Right ventricle myocardium inferior (tissue), 1 donor: ENCODE measurements at places on chromosomes 4 and X.
A peak's percentile ranks its signal among the peaks of the same experiment; 100 is the strongest.

- no peak for DNase-seq
Measured at GRCh38 chr4:36138220-36138619, 106.1 kb downstream of the ARAP2 start.

DNA sequence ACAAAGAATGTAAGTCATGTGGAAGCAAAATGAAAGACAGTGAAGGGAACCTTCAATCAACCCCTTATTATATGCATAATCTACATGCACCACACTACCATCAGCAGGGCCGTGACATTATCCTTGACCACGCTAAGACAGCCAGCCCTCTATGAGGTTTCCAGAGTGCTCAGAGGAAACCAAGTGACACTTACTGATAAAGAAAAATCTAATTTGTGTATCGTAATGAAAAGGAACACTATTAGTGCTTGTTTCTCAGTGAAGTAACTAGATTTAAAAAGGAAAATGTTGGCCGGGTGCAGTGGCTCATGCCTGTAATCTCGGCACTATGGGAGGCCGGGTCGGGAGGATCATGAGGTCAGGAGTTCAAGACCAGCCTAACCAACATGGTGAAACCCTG lies 56.4 kb downstream of the ABCG2 start:
- DNase-seq: no peak

- DNase-seq: no peak
Measured at GRCh38 chr4:104677116-104677515, 182.4 kb upstream of the CXXC4 start.

DNA sequence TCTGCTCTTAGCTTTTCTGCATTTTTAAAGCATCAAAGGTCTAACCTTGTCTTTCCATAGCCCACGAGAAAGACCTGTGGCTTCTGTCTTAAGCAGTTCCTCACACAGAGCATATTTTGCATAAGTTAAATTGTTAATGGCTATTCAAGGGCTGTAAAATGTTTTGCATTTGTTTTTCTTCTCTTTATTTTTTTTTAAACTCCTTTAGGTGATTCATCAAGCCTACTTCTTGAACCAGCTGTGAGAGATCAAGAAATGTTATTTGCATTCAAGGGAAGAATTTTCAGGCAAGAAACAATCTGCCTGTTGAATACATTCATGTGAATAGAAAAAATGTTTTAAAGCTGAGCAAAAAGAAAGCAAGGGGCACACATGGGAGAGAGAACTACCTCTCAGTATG lies 423.8 kb upstream of the FRG1 start:
- DNase-seq: no peak

- no peak for DNase-seq
Measured at GRCh38 chrX:8003147-8003883, 76.1 kb upstream of the PNPLA4 start.

DNA sequence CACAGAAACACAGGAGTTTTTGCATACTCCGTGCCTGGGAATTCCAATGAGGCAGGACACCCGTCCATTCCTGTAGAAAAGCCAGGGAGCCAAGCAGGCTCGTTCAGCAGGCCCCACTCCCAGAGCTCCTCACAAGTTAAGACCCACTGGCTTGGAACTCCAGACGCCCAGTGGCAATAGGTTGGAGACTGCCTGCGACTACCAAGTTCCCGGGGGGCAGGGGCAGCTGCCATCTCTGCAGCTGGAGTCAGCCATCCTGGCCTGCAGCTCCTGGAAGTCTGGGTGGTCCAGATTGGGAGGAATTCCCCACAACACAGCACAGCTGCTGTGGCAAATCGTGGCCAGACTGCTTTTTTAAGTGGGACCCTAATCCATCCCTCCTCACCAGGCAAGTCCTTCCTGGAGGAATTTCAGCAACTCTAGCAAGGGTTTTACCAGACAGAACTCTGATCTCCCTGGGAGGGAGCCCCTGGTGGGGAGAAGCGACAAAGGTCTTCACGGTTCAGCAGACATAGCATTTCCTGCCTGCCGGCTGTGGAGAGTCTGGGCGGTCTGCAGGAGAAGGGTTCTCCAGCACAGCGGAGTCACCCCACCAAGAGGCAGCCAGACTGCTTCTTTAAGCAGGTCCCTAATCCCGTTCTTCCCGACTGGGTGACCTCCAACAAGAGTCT lies 231.9 kb downstream of the STPG2 start:
- no peak for DNase-seq

GRCh38 chr4:52783069-52783468 lies 31.8 kb upstream of the ERVMER34-1 start:
- DNase-seq: no peak

GRCh38 chr4:162683659-162684370 lies 482.9 kb downstream of the NAF1 start:
- no peak for DNase-seq

- no peak for DNase-seq
Measured at GRCh38 chr4:141046255-141046654, 87.0 kb downstream of the RNF150 start.

DNA sequence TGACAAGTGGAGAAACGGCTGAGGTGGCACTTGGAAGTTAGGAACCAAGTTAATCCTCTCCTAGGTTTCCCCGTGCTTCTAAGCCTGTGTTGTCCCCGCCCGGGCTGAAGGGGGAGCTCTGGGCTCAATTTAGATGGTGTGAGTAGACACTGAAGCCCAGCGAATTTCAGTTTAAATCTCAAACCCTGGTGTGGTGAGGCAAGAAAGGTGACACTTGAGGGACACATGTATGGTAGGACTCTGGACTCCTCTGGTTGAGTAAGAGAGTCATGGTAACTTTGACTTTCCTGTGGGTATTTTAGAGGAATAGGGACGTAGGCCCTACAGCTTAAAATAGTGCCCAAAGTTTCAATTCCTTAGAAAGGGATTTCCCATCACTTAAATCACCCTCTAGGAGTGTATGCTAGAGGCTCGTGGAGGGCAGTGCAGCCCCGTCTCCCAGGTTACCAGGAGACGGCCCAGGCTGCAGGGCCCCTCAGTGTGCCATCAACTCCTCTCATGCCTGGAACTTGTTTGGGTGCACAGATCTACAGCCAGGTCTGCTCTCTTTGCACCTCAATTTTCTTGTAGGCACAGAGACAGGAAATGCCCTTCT lies 24.0 kb downstream of the HAND2 start:
- DNase-seq: peak; percentile 81

DNA sequence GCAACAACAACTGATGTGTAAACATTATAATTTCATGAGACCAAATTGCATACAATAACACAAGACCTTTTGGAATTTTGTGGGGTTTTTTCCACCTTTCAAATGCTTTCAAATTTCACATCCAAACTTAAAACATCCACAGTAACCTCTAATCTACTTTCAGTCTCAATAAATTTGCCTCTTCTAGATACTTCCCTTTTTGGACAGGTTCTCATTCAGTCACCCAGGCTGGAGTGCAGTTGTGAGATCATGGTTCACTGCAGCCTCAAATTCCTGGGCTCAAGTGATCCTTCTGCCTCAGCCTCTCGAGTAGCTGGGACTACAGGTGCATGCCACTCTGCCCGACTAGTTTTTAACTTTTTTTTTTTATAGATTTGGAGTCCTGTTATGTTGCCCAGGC lies 556.6 kb downstream of the NLGN4X start:
- DNase-seq: no peak

GRCh38 chrX:43657671-43658070 lies 1.6 kb downstream of the MAOA start:
- DNase-seq: no peak

DNA sequence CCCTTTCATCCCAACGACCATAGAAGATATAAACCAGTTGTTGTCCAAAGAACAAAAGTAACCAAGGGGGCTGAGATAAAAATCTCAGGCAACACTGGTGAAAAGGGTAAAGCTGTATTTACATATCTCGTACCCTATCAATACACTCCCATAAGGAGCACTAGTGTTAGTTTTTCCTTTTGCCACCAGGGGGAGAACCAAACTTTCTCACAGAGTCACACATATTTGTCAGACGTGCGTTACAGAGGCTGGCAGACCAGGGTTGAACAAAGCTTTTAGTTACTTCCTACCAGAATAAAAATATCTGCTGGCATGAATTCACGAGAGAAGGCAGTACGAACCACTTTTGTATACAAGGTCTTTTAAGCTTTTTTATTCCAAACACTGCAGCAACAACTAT lies 88.3 kb downstream of the AMELX start:
- DNase-seq: no peak

DNA sequence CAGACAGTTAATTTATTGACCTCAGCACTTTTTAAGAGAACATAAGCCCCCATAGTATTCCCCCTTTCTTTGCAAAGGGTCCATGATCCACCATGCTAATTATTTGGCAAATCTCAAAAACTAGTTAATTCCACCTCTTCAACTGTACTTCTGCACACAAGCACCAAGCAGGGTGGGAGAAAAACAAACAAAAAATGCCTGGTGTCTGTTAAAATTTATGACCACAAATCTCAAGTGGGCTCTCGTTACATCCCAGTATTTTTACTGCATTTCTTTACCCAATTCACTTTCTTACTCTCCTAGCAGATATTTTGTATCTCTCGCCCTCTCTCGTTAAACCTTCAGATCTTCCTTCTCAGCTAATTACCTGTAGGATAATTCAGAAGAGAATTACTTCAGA lies 6.1 kb downstream of the ARSJ start:
- no peak for DNase-seq

GRCh38 chr4:121819216-121819965 lies 4.3 kb downstream of the CCNA2 start:
- DNase-seq: no peak
